Urothelium cell line (cell line): ENCODE measurements at places on chromosomes 1 and 21.

DNA sequence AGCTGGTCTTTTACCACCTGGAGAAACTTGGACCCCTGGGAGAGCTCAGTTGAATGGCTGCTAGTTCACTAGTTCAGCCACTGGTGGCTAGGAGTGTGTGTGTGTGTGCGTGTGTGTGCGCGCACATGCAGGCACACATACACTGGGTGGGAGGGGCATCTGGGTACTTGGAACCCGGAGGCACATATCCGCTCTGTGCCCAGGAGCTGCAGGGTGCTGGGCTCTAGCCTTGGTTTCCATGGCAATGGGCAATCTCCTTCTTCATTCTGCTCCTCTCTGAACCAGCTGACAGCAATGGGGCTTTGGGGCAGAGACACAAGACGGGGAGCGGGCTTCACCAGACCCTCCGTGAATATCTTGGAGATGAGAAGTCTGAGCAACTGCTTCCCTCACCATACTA lies 87.1 kb upstream of the DISP3 start:
- no peak for DNase-seq

DNA sequence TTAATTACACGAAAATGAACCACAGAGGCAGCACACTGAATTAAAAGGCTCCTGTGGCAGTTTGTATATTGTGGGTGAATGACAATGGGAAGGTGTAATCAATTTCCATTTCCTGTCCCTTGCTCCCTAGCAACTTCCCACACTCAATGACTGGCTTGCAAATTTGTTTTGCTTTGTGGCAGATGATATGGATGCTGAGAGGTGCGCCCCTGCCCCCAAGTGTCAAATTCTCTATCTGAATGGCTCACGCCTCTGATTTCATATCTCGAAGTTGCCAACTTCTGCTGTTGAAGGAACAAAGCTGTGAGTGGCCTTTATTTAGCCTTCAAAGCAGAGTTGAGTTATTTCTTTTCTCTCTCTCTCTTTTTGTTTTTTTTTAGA lies 86.0 kb downstream of the FOXD2 start:
- no peak for DNase-seq

GRCh38 chr1:71294178-71294577 lies 213.3 kb upstream of the ZRANB2 start:
- no peak for DNase-seq

DNA sequence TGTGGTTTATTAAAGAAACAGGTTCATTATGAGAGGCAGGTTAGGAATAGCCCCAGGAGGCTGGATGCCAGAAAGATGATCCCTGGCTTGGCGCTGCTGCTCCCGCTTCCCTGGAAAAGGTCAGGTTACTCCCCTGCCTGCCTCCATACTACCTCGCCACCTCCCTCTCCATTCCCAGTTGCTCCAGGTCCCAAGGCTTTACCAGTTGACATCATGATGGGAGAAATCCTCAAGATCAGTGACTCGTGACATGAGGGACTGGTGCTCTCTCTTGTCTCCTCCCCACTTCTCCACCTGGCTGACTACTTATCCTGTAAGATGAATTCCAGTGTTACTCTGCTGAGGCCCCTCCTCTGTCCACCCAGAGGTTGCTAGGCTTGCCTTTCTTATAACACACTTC lies 19.7 kb downstream of the VASH2 start:
- DNase-seq = no peak

GRCh38 chr1:45924736-45925135 lies 121.3 kb downstream of the MAST2 start:
- no peak for DNase-seq

DNA sequence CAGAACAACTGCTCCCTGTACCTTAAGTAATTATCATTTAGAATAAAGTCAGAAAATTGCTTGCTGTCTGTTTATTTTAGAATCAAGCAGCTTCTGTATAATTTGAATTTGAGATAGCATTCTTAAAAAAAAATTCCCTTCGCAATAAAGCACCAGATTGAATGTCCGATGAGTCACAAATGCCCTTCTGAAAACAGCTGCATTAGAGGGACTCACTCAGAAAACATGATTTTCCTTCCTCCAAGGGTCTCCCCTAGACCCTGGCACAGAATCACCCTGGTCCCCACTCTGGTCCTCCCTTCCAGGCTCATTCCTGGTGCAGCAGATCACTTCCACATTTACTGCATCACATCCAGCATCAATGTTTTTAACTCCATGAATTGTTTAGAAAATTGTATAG lies 471.1 kb upstream of the VAMP3 start:
- peak; percentile 21 for DNase-seq

GRCh38 chr1:198056255-198056654 lies 100.5 kb upstream of the NEK7 start:
- DNase-seq = no peak

DNA sequence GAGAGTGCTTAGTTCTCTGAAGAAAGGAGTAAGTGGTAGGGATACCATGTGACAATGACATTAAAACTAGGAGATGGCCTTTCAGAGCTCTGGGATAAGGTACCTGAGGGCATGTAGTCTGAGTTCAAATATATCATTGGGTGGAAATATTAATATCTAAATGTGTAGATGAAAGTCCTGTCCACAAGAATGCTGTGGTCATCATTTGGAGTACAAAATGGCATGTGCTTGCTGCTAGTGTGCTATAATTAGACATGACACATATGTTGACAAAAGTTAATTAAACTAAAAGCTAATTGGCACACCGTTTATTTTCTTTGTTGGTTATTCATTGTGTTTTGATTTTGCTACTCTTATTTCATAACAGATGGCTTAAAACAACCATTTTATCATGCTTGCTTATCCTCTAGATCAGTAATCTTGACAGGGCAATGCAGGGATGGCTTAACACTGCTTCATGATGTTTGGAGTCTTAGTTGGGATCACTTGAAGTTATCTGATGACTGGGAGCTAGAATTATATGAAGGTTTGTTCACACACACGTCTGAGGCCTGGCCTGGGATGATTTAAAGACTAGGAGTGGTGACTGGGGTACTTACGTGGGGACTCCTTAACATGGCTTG lies 31.0 kb downstream of the CC2D1B start:
- no peak for DNase-seq

- DNase-seq = no peak
These were observed 4.9 kb downstream of the SFT2D2 start for GRCh38 chr1:168230709-168231108.

- DNase-seq = no peak
These were observed 1.3 kb upstream of the MPC2 start for GRCh38 chr1:167938080-167938636.

- DNase-seq = no peak
These were observed 650.9 kb upstream of the ADGRL2 start for GRCh38 chr1:81149649-81150325.

- DNase-seq = no peak
These were observed 6.0 kb upstream of the CAMTA1 start for GRCh38 chr1:6779089-6779805.

- no peak for DNase-seq
These were observed 65.4 kb downstream of the TP53BP2 start for GRCh38 chr1:223780318-223780717.

GRCh38 chr1:224735159-224735558 lies 119.0 kb downstream of the CNIH3 start:
- DNase-seq = no peak

- no peak for DNase-seq
These were observed 130.6 kb upstream of the CD34 start for GRCh38 chr1:208041505-208041904.

GRCh38 chr1:21770201-21770600 lies 12.7 kb downstream of the USP48 start:
- no peak for DNase-seq

DNA sequence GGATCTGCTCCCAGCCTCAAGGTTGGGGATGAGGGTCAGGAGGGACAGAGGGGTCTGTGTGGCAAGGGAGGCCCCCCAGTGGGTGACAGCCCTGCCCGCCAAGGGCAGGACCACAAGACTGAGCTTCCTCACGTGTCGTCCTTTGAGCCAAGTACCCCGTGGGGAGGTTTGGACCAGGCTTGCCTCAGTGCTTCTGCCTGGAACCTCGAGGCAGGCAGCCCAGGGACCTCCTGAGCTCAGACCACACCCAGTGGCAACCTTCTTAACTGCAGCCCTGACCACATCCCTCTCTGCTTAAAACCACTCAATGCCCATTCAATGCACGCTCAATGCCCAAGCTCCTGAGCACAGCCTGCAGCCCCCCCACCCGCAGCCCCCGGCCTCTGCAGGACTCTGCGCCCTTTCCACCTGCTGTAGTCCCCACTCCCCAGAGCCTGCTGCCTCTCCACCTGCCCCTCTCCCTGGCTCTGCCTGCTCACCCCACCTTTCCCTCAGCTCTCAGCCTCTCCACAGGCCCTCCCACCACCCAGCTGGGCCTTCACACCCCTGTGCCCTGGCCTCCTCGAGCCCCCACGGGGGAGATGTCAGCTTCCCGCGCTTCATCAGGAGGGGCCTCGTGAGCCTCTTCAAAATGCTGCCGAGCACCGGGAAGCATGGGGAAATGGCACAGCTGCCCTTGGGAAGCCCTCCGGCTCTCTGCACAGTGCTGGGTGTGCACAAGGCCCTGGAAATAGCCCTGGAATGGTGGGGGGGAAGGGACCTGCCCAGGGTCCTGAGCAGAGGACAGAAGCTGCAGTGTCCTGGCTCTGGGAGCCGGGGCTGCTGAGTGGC lies 129.3 kb upstream of the VAMP3 start:
- DNase-seq = no peak

- DNase-seq = no peak
These were observed 1.6 kb downstream of the DDI2 start for GRCh38 chr1:15618655-15619525.

- no peak for DNase-seq
These were observed 42.4 kb upstream of the LRRC52 start for GRCh38 chr1:165501330-165501969.

- peak; percentile 80 for DNase-seq
These were observed 17.7 kb downstream of the TINAGL1 start for GRCh38 chr1:31593770-31594632.

DNA sequence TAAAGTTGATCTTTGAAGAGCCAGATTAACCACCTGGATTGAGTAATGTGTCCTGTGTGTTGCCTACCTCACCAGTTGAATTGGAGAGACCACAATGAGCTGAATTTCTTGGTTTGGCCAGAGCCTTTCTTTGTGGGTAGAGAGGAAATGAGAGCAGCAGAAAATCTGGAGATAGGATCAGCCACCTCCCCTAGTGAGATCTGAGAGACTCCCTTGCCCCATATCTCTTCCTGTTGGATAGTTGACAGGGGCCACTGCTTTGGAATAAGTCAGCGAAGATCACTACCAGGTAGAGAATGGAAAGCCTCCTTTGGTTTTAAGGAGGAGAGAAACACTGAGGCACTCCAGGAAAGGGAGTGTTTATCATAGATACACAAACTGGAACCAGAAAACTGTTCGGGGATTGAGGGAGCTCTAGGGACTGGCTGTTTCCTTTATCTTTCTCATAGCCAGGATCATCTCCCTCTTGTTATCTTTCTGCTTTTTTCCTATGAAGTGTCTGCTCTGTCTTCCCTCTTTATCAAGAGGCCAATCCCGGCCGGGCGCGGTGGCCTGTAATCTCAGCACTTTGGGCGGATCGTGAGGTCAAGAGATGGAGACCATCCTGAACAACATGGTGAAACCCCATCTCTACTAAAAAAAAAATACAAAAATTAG lies 21.3 kb upstream of the ZNF326 start:
- no peak for DNase-seq

GRCh38 chr1:173410794-173411236 lies 66.3 kb upstream of the PRDX6 start:
- no peak for DNase-seq
